ENCODE measurements at places on chromosomes 2 and 18. TPM values are rescaled to one million over a fixed set of nuclear protein-coding genes. Genes with fewer than 3 reads are reported as not detected.

Gene UGT1A3
- not detected for total RNA-seq

Gene SERPINB8
- total RNA-seq, result 18.9 TPM

Gene OBSL1
- 61.5 TPM for total RNA-seq

Gene OSBPL6
- 0.39 TPM for total RNA-seq

Gene GPR45
- not detected for total RNA-seq

DNA sequence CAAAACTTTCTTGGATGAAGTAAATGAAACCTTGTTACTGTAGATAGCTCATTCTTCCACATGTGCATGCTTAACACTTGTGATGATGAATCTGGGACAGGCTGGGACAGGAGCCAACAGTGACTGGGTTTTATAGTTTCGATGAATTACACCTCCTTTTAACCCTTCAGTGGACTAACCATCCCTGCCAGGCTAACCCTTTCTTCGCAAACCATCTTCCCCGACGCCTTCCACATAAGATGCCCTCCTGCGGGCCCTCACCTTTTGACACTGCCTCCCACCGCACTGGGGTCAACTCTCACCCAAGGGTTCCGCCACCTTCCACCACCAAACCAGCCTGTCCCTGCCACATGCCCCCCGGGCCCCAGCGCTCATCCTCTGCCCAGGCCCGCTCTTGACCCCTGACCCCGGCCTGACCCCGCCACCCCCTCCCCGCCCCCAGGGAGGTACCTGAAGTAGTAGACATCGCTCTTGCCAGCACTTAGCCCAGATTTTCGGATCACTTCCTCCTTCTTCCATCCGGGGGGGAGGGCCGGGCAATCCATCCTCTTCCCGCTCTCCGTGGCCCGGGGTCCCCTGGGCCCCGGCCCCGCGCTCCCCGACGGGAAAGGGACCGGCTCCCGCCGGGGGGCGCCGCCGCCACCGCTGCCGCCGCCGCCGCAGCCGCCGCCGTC, 764 bp downstream of the MBD2 start:
- DNase-seq, result no peak

DNA sequence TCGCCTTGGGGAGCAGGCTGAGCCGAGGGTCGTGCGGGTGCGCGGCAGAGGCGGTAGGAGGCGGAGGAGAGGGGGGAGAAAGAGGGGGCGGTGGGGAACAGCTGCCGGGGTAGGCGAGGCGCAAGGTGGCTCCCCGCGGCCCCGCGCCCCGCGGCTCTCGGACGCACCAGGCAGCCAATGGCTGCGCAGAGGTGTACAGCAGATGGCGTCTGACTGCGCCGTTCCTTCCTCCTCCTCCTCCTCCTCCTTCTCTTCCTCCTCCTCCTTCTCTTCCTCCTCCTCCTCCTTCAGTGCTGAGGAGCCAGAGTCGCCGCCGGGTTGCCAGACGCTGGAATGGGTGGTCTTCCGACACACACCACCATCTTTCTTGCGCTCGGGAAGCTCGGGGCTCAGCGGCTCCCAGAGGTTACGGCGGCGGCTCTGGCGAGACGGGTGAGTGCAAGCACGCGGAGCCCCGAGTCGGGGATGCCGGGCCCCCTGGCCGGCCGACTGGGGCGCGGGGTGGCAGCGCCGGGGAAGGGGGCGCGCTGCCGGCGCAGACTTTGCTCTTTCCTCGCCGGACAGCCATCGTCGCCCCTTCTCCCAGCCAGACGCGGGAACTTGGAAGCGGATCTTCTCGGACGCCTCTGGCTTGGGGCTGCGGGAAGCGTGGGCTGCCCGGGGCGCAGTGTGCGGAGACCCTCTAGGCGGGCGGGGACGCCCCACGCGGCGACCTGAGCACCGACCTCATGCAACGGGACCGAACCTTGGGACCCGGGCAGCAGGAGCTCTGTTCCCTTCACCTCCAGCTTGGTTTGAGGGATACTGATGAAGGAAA, at the start of gene THSD7B:
Gene THSD7B, plus strand, starts transcription at position 290 of the 817 bp plus-strand sequence. CDS start 116,634 bp downstream, outside the sequence.
- DNase-seq, result no peak

DNA sequence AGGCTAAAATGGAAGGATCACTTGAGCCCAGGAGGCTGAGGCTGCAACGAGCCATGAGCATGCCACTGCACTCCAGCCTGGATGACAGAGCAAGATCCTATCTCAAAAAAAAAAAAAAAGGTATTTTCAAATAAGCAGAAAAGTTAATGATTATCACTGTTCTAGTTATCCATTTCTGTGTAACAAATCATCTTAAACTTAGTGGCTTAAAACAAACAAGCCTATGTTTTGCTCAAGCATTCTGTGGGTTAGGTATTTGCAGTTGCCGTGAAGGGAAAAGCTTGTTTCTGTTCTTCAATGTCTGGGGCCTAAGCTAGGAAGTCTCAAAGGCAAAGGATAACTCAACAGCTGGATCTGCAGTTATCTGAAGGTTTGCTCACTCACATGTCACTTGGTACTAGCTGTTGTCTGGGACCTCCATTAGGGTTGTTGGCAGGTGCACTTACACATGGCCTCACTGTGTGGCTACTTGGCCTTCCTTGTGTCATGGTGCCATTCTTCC, 14.1 kb downstream of the MFF start:
- DNase-seq, result no peak

DNA sequence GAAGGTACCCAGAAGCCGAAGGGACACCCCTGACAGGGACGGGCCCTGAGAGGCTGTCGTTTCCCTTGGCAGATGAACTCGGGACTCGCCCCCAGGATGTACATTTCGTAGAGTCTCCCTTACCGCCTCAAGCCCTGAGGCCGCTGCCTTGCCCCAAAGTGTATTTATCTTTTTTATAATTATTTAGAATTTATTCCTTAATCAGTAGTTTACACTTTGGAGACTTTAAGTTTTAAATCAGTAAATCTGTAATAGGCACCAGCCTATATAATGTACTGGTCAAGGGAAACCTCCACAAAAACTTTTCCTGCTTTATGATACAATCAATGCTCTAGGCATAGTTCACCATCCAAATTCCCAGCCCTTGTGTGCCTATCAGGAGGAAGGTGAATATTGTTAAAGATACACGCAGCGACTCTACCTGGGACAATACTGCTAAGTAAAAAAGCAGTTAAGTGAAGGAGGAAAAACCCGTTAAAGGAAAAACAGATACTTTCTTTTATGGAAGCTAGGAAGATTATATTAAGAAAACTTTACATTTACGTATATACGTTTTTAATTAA, 848 bp downstream of the VRK2 start:
- DNase-seq, result no peak

GRCh38 chr2:88181511-88181910, 11.4 kb downstream of the THNSL2 start:
- no peak for DNase-seq

- no peak for DNase-seq
These were observed 85.8 kb downstream of the PLA2R1 start for GRCh38 chr2:159976527-159977160.

DNA sequence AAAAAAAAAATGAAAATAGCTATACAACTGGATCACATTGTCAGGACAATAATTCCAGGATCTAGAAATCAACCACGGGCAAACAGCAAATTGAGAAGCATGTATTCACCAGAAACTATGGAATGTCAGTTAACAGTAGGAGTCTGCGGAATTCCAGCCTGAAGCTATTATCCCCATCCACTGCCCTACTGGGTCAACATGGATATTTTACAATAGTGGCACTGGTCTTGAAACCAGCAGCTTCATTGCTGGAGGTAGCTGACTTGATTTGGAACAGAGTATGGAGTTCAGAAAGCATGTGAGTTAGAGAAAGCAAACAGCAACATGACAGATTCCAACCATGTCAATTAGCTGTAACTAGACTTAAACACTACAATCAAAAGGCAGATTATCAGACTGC, 55.7 kb upstream of the PDE1A start:
- no peak for DNase-seq

- no peak for DNase-seq
These were observed 248.4 kb downstream of the FHOD3 start for GRCh38 chr18:36545821-36546427.

DNA sequence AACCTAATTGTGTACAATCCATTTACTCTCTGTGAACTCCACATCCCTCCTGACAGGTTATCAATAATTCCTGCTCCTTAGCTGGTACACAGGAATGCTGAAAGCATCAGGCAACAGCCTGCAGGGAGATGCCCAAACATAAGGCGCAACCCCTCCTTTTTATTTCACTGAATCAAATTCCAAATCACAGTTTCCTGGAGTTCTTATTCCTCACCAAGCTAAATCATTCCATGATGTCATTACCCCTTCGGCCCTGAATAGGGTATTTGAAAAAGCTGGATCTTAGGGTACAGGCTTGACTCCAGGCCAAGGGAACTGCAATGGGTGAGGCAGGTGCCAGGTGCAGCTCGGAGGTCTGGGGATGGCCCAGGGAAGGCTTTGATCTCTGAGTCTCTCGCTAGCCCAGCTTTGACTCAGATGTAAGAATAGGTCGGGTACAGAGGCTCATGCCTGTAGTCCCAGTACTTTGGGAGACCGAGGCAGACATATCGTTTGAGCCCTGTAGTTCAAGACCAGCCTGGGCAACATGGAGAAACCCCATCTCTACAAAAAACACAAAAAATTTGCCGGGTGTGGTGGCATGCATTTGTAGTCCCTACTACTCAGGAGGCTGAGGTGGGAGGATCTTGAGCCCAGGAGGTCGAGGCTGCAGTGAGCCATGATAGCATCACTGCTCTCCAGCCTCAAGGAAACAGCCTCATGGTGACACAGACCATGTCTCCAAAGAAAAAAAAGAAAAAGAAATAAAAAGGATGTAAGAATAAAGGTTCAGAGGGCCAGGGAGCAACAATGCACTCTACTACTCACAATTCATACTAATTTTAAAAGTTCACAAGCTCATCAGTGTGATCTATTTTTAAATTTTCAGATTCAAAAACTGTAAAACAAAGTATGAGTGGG, 6.8 kb downstream of the FHL2 start:
- DNase-seq, result peak; percentile 55

GRCh38 chr2:37698931-37699481, 27.6 kb upstream of the CDC42EP3 start:
- no peak for DNase-seq

DNA sequence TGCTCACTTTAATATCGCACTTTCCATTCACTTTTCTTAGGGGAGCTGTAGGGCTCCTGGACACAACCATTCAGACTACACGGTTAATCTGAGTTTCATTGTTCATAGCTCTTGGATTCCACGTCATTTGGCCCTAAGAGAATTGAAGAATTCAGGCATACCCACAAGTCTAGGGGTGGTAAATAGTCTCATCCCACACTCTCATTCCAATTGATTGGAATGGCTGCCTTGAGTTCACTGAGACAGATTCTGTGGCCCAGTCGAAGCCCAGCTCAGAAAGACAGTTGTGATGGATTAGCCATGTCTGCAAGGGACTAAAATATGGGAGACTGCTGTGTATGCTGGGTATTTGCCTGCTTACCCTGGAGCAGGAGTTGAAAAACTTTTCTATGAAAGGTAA, 124.6 kb downstream of the TFCP2L1 start:
- no peak for DNase-seq

DNA sequence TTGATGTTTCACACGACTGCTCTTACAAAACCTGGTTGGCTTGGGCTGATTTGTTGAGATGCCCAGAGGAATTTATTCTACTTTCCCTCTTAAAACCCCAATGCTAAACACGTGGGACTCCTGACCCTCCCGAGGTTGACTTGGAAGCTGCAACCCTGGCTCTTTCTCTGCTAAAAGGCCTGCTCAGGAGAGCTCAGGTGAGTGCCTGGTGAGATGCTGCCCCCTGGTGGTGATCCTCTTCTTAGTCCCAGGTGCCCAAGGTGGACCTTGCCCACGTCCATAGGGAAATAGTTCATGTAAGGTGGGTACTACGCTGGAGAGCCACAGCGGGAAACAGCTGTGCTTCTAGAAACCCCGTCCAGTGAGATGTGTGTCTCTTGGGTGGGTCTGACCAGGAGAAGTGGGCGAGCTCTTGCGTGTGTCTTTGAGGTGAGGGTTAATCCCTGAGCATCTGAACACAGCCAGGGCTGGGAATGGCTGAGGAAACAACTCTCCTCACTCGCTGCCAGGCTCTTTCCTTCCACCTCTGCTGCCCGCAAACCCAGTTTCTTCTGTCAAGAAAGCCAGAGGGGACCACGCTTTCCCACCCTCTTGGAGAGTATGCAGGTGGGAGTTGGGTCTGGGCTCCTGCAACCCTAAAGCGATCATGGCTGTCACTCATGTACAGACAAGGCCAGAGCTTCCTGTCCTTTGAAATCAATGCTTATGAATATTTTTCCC, 25.5 kb upstream of the PXDN start:
- DNase-seq, result peak; percentile 81

DNA sequence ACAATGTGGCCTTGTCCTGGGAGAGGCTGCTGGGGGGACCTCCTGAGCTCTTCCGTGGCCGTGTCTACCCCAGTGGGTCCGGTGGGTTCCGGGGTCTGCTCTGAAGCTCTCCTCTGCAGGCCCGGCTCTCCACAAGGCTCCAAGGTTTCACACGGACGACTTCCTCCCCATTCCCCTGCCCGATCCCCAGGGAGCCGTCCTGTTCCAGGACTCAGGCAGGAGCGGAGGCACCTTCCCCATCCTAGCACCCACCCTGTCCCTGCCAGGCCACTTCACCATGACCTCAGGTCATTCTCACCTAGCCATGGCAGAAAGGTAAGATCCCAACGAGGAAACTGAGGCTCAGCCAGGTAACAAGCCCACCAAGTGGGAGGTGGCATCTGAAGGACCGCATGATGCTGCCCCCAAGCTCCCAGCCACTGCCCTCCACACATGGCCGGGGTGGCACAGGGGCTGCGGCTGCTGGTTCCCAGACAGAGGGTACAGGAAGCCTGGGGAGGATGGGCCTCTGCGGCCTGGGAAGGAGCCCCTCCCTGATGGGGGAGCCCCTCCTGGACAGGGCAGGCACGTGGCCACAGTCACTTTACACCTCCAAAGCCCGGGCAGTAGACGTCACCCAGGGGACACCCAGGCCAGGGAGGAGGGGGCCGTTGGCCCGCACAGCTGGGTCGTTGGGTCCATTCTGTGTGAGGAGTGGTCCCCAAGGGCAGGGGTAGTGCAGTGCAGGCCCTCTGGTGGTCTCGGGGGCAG, 274.0 kb downstream of the NDUFA10 start:
- no peak for DNase-seq

DNA sequence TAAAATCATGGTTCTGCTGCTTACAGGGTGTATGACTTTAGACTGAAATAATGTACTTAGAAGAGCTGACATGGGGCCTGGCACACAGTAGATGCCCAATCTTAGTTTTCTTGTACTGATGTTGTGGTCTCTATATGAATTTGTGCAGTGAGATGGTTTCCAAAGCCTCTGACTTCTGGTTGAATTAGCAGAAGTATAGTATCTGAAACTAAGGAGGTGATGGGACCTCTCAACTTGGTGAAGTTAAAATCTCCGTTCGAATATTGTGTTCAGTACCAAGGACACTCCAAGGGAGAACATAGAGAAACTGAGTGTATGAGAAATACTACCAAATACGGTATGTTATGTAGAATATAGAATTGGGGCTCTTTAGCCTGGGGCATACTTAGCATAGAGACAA, 120.9 kb downstream of the ANTXR1 start:
- DNase-seq, result no peak

- no peak for DNase-seq
These were observed 70.9 kb upstream of the ST6GAL2 start for GRCh38 chr2:106956879-106957278.

GRCh38 chr2:133167990-133168389, 400.3 kb downstream of the NCKAP5 start:
- DNase-seq, result no peak

Measured in mesenteric fat pad (tissue), 1 donor.